ENCODE measurements at places on chromosomes 16 and 17.

- no peak for DNase-seq
These were observed 7.9 kb upstream of the MSL1 start for GRCh38 chr17:40113907-40114245.

GRCh38 chr17:6244253-6244652 is 174.1 kb downstream of the WSCD1 start:
- no peak for DNase-seq

DNA sequence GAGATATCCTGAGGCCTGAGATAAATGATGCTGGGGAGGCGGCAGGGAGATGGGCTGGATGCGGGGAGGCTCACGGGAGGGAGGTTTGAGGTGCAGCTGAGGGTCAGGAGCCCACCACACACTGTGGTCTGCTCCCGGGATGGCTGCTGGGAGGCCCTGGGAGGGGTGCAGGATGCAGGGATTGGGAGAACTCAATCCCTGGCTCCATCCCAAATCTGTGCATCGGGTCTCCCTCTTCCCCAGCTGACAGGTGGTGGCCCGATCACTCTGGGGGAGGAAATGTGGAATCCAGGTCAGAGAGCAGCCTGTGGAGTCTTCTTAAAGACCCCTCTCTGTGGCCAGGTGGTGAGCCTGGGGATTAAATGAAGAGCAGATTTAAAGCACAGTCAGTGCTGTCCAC is 12.0 kb downstream of the PHB1 start:
- DNase-seq, result no peak

- no peak for DNase-seq
These were observed 3.9 kb downstream of the HIRIP3 start for GRCh38 chr16:29991571-29991904.

- no peak for DNase-seq
These were observed 375 bp downstream of the STUB1 start for GRCh38 chr16:680625-680945.

GRCh38 chr16:89319886-89320781 is 102.6 kb downstream of the ZNF778 start:
- DNase-seq, result peak; percentile 84

- no peak for DNase-seq
These were observed 6.6 kb downstream of the VAT1 start for GRCh38 chr17:43015579-43015978.

DNA sequence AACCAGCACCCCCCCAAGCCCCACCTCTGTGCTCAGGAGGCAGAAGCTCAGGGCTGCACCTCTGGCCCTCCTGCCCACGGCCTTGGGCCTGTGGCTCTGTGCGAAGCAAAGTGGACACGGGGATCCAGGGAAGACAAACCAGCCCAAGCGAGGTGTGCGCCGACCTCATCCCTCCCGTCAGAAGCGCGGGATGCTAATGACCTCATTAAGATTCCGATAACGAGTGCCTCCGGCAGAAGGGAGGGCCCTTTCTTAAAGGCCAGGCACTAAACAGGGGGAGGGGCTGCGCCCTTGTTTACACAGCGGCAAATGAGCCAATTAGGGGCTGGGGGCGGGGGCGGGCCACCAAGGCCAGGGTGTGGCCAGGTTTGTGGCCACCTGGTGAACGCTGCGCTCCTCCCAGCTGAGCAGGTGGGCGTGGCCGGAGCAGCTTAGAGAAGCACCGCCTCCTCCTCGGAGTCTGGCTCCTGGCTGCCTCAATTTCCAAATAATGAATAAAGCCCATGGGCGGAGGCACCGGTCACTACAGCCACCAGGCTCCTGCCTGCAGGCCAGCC is 3.2 kb downstream of the CBX4 start:
- no peak for DNase-seq

DNA sequence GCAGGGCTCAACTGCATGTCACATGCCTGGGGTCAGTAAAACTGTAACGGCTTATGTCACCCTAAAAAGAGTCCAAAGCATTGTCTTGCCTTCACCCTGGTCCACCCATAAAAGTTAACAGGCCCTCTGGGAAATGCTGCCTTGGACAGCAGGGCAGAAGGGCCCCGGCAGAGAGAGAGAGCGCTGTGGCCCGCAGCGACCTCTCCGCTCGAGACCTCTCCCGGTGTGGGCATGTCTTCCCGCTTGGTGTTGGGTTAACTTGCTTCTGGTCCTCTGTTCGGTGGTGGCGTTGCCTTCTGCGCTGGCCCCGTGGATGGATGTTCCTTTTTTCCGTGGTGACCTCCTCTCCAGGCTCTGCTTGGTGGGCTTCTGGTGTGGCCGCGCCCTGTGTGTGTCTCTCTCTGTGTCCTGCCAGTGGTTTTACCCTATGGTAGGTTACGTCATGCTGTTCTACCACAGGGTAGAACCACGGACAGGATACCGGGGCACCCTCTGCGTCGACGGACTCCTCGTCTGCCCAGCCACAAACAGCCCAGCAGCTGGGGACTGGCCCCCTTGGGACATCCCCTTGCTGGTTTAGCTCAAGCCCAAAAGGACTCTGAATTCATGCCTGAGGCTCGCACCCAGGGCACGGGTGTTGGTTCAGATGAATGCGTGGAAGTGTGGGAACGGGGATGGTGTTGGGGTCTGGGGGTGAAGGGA is 18.3 kb upstream of the CLEC18A start:
- DNase-seq, result no peak

- DNase-seq, result peak; percentile 62
These were observed at the start of gene CPNE2 for GRCh38 chr16:57091975-57092785. CPNE2 (plus strand) TSS chr16:57092583; CDS start chr16:57110743, 18,160 bp downstream.

DNA sequence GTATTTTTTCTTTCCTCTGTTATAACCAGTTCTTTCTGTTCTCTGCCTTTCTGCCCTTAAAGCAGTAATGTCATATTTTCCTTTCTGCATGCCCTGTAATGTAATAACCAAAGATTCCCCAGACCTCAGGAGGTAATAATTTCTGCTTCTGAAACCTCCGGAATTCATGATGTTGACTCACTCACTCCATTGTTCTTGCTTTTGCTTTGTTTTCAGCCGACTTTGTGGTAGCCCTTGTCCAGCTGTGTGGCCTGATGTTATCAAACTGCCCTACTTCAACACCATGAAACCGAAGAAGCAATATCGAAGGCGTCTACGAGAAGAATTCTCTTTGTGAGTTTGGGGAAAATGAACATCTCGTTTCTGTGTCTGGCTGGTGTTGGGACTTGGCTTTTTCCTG is 55.9 kb downstream of the CDK12 start:
- DNase-seq, result no peak

DNA sequence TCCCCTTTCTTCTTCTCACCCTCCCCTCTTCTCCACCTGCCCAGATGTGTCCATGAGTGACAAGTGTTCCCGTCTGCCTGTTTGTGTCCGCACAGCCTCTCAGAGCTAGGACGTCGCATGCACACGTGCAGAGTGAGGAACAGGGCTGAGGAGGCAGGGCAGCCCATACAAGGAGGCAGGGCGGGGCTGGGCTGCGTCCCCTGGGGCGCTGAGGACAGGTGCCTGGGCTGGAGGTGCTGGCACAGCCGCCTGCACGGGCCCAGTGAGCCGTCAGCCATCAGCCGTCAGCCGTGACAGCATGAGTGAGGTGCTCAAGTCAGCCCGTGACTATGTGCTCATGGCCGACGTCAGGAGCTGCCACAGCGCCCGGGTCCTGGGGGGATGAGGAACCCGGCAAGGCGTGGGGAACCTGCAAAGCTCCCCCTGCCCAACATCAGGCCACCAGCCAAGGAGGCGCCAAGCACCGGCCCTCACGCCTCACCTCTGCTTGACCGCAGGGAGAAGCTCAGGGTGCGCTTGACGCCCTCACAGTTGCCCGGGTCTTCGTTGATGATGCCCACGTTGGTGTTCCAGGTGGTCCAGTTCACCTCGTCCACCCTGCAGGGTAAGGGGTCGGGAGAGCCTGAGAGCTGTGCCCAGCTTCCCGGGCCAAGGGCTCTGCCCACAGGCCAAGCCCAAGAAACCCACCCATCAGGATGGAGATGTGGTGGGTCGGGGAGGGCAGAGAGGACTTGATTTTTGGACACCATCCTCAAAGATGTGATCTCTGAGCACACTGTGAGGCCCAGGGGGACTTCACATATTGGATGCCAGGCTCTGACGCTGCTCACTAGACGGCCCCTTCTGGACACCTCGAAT is 13.7 kb upstream of the TRPV3 start:
- DNase-seq, result no peak

- no peak for DNase-seq
These were observed 42.1 kb upstream of the ZC3H18 start for GRCh38 chr16:88527937-88528743.

DNA sequence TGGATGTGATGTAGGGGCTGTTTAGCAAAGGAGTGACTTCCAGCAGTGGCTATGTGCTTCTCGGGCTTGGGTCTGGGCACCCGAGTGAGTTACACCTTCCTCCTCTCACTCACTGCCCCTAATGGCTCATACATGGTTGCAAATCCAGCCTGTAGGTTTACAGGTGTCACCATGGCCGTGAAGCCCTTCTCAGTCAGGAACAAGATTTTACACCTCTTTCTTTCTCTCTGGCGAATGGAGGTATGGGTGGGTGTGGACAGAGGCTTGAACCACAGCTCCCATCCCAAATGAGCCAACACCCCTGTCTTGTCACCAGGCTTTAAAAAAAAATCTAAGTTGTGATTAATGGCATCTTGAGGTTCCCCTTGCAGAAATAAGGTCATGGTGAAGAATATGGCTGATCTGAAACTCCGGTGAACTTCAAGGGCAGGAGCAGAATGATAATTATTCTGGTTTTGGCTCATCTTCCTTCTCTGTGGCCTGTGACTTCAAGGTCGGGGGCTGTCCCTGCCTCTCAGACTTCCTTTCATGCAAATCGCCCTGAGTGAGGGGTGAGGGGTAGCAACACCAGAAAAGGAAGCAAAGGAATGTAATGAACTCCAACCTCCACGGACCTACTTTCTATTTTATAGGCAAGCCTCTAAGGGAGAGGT is 331.2 kb downstream of the MAF start:
- no peak for DNase-seq

DNA sequence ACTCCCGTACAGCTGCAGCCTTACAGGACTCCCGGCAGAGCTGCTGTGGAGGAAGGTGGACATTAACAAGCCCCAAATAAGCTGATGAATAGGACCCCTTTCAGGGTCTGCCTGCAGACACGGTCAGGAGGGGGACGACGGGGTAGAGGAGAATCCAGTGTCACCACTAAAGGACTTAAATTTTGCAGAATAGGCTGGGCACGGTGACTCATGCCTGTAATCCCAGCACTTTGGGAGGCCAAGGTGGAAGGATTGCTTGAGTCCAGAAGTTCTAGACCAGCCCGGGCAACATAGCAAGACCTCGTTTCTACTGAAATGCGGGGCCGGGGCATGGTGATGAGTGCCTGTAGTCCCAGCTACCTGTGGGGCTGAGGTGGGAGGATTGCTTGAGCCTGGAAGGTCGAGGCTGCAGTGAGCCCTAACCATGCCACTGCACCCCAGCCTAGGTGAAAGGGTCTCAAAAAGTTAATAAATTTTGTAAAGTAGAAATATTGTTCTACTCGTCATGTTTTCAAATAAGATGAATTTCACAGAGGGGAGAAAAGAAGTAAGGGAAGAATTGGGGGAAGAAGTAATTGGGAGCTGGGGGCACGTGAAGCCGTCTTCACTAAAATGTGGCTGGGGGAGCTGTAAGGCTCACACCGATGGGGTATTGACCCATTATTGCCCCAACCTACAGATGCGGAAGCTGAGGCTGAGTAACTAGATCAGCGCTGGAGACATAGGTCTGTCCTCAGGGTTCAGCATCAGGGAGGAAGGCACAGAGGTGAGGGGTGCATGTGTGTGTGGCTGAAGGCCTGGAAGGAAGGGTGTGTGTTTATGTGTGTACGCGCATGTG is 4.7 kb downstream of the LITAFD start:
- DNase-seq, result no peak

- DNase-seq, result peak; percentile 49
These were observed 139.5 kb downstream of the BCAS3 start for GRCh38 chr17:60817192-60817591.

DNA sequence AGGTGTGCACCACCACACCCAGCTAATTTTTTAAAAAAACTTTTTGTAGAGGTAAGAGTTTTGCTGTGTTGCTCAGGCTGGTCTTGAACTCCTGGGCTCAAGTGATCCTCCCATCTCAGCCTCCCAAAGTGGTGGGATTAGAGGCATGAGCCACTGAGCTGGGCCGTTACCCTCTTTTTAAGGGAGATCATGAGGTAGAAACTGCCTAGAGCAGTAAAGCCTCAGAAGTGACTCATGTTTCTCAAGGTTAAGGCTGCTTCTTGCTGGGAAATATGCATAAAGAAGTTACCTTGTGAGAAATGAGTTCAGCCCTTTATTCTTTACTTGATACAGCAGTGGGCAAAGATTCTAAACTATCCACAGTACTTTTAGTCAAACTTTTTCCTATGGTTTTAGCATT is 38.2 kb downstream of the GRB2 start:
- peak; percentile 51 for DNase-seq

DNA sequence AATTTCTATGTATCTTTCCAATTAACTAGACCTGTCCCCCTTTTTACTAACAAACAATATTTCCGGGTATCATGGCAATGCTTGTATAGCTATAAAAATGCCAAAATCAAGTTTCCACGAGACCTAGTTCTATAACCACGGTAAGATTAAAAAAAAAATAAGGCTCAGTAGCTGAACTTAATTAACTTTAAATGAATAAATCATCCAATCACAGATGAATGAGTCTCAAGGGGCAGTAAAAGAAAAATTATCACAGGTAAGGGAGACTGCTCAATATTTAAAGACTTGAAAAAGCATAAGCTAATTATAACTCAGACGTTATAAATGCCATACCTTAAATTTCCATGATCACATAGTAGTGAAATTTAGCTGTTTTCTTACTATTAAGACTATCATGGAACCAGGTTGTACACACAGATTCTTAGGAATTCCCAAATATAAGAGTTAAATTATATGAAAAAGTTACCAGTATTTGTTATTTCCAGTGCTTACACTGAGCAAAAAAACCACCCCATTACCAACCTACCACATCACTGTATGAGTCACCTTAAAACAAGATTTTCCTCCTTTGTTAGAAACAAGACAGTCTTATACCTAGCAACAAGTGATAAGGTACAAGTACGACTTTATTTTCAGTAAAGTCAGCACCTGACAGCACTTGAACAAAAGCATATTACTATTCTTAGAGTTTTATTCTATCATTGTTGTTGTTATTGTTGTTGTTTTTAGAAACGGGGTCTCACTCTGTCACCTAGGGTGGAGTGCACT is 20.6 kb downstream of the SSH2 start:
- DNase-seq, result no peak

- no peak for DNase-seq
These were observed 6.0 kb downstream of the CAPN15 start for GRCh38 chr16:533391-534123.

DNA sequence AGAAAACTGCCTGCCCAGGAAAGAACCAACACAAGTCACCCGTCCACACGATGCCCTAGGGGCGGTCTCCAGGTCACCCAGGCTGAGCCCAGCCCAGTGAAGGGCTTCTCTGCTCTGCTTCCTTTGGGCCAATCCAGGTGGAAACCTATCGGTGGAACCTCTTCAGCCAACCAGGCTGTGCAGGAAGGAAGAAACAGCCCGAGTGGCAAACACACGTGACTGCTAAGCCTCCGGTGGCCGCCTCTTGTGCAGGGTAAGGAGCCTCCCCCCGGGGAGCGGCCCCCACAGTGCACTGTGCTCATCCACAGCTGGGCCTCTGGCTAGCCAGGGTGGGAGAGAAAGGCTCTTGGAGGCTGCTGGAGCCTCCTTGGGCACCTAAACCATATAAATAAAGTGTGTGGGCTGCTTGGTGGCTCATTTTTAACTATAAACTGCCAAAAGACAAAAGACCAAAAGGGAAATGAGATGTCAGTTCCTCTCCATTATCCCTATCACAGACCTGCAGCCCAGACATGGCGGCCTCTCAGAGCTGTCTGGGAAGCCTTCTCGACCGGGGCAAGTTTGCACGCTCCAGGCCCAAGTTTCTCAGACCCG is 2.4 kb downstream of the RTN4RL1 start:
- no peak for DNase-seq

GRCh38 chr16:22912654-22913053 is 98.7 kb downstream of the HS3ST2 start:
- DNase-seq, result no peak

GRCh38 chr16:89040861-89041570 is 52.6 kb upstream of the ACSF3 start:
- no peak for DNase-seq
